Ecto neural progenitor cell (in vitro differentiated cells): ENCODE measurements at places on chromosomes 6 and 20.

- no peak for DNase-seq
Measured at GRCh38 chr6:151409260-151409659, 17.9 kb upstream of the ZBTB2 start.

DNA sequence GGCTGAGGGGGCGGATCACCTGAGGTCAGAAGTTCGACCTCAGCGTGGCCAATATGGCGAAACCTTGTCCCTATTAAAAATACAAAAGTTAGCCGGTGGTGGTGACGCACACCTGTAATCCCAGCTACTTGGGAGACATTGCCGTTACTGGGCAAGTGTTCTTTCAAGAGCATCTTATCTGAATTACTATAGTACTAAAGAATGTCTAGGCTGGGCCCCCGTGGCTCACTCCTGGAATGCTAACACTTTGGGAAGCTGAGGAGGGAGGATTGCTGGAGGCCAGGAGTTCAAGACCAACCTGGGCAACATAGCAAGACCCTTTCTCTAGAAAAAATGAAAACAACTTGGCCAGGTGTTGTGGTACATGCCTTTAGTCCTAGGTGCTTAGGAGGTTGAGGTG, 859 bp upstream of the ZFP57 start:
- DNase-seq = no peak

DNA sequence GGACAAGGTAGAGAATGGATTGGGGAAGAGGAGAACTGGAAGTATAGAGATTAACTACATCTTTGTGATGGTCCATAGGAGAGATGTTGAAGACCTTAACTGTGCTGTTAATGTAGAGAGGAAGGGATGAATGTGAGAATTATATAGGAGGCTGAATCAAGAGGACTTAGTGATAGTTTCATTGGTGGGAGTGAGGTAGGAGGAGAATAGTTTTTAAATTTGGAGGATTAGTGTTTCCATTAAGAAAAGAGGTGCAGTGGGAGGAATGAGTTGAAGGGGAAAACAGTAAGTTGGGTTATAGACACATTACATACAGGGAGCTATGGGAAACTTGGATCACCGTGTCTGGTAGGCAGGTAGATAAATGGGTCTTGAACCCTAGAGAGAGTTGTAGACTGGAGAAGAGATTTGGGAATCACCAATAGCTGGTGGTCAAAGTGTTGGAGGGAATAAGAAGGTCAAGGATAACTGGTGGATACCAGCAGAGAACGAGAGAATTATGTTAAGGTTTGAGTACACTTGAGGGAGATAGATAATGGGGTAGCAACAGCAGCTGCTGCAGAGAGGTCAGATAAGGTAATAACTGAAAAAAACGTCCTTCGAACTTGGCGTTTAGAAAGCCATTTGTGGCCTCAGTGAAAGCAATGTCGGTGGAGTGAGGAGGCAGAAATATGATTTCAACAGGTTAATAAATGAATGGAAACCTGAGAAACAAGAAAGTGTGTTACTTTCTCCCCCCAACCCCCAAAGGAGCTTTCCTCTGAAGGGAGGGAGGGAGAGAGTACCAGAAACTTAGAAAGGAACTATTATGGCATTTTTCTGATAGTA, 3.1 kb downstream of the C6orf89 start:
- DNase-seq = no peak

- DNase-seq = no peak
Measured at GRCh38 chr6:17361013-17361412, 32.4 kb upstream of the CAP2 start.

- no peak for DNase-seq
Measured at GRCh38 chr20:22563062-22563965, 21.1 kb downstream of the FOXA2 start.

- no peak for DNase-seq
Measured at GRCh38 chr6:93624408-93624807, 205.0 kb upstream of the EPHA7 start.

GRCh38 chr6:115717472-115717871, 343.2 kb downstream of the FRK start:
- DNase-seq = no peak

- no peak for DNase-seq
Measured at GRCh38 chr6:93886416-93886815, 467.1 kb upstream of the EPHA7 start.

DNA sequence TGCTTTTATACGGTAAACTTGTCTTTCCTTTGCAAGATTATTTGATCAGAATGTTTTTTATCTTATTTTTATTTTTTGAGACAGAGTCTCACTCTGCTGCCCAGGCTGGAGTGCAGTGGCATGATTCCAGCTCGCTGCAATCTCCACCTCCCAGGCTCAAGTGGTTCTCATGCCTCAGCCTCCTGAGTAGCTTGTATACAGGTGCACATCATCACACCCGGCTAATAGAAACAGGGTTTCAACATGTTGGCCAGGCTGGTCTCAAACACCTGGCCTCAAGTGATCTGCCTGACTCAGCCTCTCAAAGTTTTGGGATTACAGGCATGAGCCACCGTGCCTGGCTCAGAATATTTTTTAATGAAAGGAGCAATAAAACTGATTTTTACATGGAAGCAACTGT, 8.9 kb upstream of the LPIN3 start:
- no peak for DNase-seq

DNA sequence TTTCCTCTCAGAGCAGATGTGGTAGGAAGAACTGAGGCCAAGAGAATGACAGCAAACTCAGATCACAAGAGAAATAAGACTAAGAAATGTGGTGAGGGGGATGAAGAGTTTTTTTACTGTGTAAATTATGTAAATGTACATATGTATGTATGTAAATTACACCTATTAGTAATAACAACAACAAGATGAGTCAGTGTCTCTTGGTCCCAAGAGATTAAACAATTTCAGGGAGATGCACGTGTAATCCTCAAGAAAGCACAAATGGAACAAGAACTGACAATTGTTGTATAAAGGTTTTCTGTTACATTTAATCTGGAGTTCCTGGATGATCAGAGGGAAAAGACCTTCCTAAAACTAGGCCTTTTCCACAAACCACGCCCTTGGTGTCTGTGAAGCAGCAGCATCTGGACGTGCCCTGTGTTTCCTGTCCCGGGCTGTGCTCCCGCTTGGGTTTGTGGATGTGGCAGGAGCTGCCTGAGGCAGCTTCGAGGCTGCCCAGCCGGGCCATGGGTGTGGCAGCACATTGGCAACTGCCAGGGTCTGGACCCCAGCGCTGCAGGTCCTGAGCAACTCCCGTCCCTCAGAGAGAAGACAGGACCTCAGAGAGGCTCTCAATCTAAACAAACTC, 994 bp downstream of the CLDN20 start:
- no peak for DNase-seq

DNA sequence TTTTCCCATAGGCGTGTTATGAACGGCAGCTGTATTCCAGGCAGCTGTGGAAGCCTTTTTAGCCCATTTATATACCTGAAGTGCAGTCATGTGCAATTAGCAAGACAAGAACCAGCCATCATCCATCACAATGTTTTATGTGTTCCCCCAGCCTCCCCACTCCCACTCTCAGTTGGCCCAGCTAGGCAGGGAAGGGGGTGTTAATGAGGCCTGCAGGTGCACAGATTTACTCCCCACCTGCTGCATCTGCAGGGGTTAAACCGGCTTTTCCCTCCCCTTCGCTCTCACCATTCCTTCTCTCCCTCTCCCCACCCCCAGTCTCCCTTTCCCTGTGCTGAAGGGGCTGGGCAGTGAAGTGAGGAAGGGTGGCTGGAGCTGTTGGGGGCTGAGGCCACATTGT, 149.8 kb upstream of the AKAP12 start:
- no peak for DNase-seq

- DNase-seq = no peak
Measured at GRCh38 chr6:109612268-109612667, 78.7 kb downstream of the AK9 start.

- no peak for DNase-seq
Measured at GRCh38 chr6:99559057-99559456, 9.4 kb downstream of the CCNC start.
